Activated T-helper 2 cell treated with anti-CD3 and anti-CD28 coated beads, Interferon-gamma antibody, Interleukin-2, Interleukin-4, amounts not matched to agents 10 μg/mL and 5 μg/mL and 100 μg/mL, durations not matched to agents 14 hours and 24 hours and 36 hours (primary cell): ENCODE measurements at places on chromosomes 13 and 19.

DNA sequence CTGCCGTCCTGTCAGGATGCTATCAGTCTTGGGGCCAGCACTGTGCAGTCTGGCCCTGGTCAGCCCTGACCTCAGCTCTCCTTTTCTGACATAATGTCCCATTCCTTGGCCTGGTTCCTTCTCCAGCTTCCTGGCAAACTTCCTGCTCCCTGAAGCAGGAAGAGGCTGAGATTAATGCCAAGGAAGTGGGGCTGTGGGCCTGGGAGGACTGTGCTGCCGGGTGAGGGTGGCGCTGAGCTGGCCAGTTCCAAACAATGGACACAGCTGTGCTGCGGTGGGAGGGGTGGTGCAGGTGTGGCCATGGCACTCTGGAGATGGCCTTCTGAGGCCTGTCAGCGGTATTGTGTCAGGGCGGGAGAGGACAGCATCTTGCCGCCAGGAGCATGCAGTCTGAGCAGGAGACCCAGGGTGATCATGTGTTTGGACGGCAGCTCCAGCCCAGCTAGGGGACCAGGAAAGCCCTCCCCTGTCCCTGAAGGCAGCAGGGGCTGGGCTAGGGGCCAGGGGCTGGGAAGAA, 30.9 kb downstream of the TUBA3C start:
- H3K4me3 ChIP-seq = no peak overlapping the region
- H3K4me1 ChIP-seq = no peaks in the 10 kb centered on the region
- no peaks in the 10 kb centered on the region for H3K27me3 ChIP-seq

GRCh38 chr13:67318860-67319259, 88.7 kb upstream of the PCDH9 start:
- no peak overlapping the region for H3K27ac ChIP-seq
- H3K4me3 ChIP-seq = no peak overlapping the region
- no peaks in the 10 kb centered on the region for H3K27me3 ChIP-seq
- DNase-seq = no peak

DNA sequence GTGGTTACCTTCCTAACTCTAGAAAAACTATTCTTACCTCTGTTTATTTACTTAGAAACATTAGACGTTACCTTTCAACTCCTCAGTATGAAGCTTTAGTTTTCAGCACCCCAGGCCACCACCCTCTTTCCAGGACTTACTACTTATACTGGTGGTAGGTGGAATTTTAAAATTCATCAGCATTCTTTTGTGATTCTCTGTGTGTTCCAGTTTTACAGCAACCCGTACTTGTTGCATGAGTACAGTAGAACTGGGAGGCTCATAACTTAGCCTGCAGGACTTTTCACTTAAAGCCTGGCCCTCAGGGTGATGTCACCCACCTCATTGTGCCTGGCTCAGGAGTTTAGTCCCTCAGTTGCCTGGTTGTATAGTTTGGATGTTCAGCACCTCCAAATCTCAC, 49.4 kb upstream of the ALOX5AP start:
- H3K4me3 ChIP-seq = no peak overlapping the region
- no peak for DNase-seq
- peaks cover 5% of the 10 kb centered on the region for H3K4me1 ChIP-seq
- no peak overlapping the region for H3K27ac ChIP-seq

DNA sequence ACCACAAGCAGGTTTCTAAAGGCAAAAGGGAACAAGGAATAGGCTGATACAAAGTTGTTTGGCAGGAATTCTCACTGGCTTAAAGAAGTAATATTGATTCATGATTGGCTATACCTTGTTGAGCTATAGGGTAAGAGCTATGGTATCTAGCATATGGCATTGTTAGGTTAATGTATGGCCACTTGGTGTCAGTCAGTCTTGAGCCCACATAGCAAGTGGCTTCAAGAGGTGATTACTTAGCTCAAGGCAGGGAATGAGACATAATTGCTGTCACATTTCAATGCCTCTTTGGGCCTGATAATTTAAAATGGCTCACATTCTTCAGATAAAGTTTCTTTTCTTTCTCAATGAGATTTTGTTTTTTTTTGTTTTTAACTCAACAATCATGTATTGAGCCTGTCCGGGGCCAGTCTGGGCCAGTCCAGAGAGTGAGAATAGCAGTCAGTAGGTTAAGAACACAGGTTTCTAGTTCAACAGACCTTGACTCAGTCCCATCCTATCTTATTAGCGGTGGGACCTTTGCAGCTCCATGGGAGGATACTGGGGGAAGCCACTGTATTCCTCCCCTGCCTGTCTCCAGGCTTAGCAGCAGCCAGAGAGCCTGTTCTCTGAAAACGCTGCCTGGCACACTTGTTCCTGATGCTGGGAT, 45.8 kb upstream of the RCBTB2 start:
- peaks cover 50% of the 10 kb centered on the region for H3K27me3 ChIP-seq
- DNase-seq = no peak
- peaks cover 42% of the 10 kb centered on the region for H3K4me1 ChIP-seq
- no peak overlapping the region for H3K27ac ChIP-seq

GRCh38 chr13:84867246-84867645, 932.0 kb downstream of the SLITRK6 start:
- no peaks in the 10 kb centered on the region for H3K36me3 ChIP-seq
- no peaks in the 10 kb centered on the region for H3K4me1 ChIP-seq
- no peaks in the 10 kb centered on the region for H3K27me3 ChIP-seq
- no peak overlapping the region for H3K4me3 ChIP-seq
- DNase-seq = no peak

- peaks cover 11% of the 10 kb centered on the region for H3K36me3 ChIP-seq
- peaks cover 13% of the 10 kb centered on the region for H3K4me1 ChIP-seq
- peaks cover 13% of the 10 kb centered on the region for H3K27me3 ChIP-seq
- H3K27ac ChIP-seq = no peak overlapping the region
- no peak overlapping the region for H3K4me3 ChIP-seq
Measured at GRCh38 chr19:35991731-35992450, 3.1 kb upstream of the SDHAF1 start.

GRCh38 chr13:23349161-23349897, 84.2 kb downstream of the SACS start:
- H3K4me1 ChIP-seq = peaks cover 12% of the 10 kb centered on the region
- DNase-seq = no peak
- no peaks in the 10 kb centered on the region for H3K27me3 ChIP-seq
- H3K36me3 ChIP-seq = peaks cover 87% of the 10 kb centered on the region
- no peak overlapping the region for H3K4me3 ChIP-seq

- H3K4me3 ChIP-seq = no peak overlapping the region
- H3K27ac ChIP-seq = no peak overlapping the region
- H3K27me3 ChIP-seq = peaks cover 66% of the 10 kb centered on the region
Measured at GRCh38 chr13:20171364-20171763, 10.5 kb upstream of the GJA3 start.

GRCh38 chr19:30447553-30447870, 75.3 kb downstream of the ZNF536 start:
- H3K36me3 ChIP-seq = no peaks in the 10 kb centered on the region
- no peaks in the 10 kb centered on the region for H3K4me1 ChIP-seq
- peaks cover 2% of the 10 kb centered on the region for H3K27me3 ChIP-seq
- no peak overlapping the region for H3K4me3 ChIP-seq
- H3K27ac ChIP-seq = no peak overlapping the region
- no peak for DNase-seq

- no peaks in the 10 kb centered on the region for H3K4me1 ChIP-seq
- H3K27me3 ChIP-seq = peaks cover 18% of the 10 kb centered on the region
- H3K27ac ChIP-seq = no peak overlapping the region
- peaks cover 4% of the 10 kb centered on the region for H3K36me3 ChIP-seq
- no peak overlapping the region for H3K4me3 ChIP-seq
Measured at GRCh38 chr13:30061217-30061616, 210.8 kb upstream of the UBL3 start.

- no peaks in the 10 kb centered on the region for H3K27me3 ChIP-seq
- H3K27ac ChIP-seq = peak overlapping the region; percentile 44
- peaks cover 28% of the 10 kb centered on the region for H3K36me3 ChIP-seq
Measured at GRCh38 chr19:15323496-15324235, 8.7 kb downstream of the BRD4 start.

- peak; percentile 63 for DNase-seq
- peaks cover 16% of the 10 kb centered on the region for H3K27me3 ChIP-seq
- peak overlapping the region; percentile 66 for H3K4me3 ChIP-seq
- peaks cover 17% of the 10 kb centered on the region for H3K4me1 ChIP-seq
Measured at GRCh38 chr19:18594096-18594823, 5.7 kb downstream of the REX1BD start.

DNA sequence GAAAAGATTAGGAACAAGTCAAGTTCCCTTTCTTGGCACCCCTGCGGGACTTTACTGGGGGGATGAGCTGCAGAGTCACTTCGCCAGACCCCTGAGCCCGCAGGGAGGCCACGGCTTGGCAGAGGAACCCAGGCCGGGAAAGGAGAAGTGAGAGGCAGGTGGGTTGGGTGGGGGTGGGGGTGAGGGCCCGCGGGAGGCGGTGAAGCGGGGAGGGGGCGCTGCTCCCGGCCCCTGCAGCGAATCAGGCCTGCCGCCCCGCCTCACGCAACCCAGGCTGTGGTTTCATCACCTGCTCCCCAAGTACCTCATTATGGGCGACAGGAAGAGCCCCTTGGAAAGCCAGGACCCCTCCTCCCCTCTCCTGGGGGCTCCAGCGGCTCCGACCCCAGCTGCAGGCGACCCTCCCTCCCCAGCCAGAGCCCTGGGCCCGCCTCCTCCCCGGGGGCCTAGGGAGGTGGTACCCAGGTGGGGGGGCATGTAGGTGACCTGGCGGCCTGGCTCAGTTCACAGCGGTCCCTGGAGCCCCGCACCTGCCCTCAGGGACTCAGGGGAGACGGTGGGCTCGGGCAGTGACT, 9.5 kb downstream of the MEF2B start:
- no peaks in the 10 kb centered on the region for H3K4me1 ChIP-seq
- H3K27me3 ChIP-seq = no peaks in the 10 kb centered on the region
- no peak overlapping the region for H3K27ac ChIP-seq
- no peak for DNase-seq
